Psoas muscle (tissue), 8 donors: ENCODE measurements at places on chromosomes 12 and 14. TPM values are rescaled to one million over a fixed set of nuclear protein-coding genes. Genes with fewer than 3 reads are reported as not detected.

The KRT78 gene
- not detected for total RNA-seq

The TAS2R14 gene
- total RNA-seq: 0.68 TPM

The LRFN5 gene
- 0.08 TPM for total RNA-seq

The TAS2R8 gene
- not detected for total RNA-seq

- DNase-seq: no peak
These were observed 1.4 kb downstream of the RIOX1 start for GRCh38 chr14:73492043-73492552.

DNA sequence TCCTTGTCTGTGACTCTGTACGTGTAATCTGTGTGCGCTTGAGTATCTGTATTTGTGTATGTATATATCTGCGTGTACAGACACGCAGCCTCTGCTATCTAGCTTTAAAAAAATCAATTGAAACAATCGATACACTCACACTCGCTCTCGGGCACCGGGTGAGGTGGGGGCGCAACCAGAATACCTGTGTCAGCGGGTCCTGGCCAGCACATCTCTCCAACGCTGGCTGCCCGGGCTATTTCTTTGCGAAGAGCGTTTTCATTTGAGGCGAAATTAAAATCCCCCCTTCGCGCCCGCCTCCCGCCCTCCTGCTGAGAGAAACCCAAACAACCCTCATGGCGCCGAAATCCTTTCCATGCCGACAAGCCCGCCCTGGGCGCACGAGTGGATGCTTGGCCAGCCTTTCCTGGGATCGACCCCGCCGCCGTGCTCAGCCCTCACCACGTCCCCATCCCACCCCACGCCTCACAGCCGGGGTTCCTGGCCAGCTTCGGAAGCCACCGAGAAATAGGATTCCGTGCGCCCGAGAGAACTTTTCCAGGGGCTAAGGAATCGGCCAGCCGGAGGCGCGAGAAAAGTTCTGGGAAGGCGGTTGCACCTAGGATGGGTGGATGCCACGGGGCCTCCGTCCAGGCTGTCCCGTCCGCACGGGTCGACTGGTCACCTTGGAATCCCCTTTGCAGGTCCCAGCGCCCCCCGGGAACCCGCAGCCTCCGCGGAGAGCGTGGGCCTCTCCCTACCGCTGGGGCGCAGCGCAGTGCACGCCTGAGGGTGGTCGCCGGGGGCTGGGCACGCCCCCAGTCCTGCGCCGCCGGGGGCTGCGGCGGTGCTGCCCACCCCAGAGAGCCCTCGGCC lies 1.0 kb downstream of the ZDHHC22 start:
- no peak for DNase-seq

- no peak for DNase-seq
These were observed 125.0 kb upstream of the PZP start for GRCh38 chr12:9333161-9333560.

DNA sequence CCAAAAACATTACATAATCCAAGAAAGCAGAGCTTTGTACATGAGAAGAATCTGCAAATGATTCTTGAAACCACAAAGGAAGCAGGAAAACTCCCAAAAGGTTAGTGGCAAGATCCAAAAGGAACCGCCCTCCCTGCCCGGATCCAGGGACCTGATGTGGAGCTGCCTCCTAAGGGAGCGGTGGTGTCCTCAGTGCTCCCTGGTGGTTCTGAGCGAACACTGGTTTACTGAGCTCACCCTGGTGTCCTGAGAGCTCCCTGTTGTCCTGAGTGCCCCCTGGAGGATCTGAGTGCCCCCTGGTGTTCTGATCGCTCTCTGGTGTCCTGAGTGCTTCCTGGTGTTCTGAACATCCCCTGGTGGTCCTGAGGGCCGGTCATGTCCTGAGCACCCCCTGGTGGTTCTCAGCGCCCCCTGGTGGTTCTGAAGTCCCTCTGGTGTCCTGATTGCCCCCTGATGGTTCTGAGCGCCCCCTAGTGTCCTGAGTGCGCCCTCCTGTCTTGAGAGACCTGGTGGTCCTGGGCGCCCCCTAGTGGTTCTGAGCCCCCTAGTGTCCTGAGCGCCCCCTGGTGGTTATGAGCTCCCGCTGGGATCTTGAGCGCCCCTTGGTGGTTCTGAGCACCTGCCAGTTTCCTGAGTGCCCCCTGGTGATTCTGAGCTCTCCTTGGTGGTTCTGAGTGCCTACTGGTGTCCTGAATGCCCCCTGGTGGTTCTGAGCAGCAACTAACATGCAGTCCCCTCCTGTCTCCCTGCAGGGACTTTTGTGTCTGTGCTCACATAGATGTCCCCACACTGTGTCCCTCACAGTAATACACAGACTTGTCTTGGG lies 891.1 kb downstream of the TMEM121 start:
- DNase-seq: peak; percentile 64

- no peak for DNase-seq
These were observed 60.4 kb upstream of the FOXN3 start for GRCh38 chr14:89477391-89477790.
